Fibroblast of upper back skin (primary cell): ENCODE measurements at places on chromosomes 5 and 9.

DNA sequence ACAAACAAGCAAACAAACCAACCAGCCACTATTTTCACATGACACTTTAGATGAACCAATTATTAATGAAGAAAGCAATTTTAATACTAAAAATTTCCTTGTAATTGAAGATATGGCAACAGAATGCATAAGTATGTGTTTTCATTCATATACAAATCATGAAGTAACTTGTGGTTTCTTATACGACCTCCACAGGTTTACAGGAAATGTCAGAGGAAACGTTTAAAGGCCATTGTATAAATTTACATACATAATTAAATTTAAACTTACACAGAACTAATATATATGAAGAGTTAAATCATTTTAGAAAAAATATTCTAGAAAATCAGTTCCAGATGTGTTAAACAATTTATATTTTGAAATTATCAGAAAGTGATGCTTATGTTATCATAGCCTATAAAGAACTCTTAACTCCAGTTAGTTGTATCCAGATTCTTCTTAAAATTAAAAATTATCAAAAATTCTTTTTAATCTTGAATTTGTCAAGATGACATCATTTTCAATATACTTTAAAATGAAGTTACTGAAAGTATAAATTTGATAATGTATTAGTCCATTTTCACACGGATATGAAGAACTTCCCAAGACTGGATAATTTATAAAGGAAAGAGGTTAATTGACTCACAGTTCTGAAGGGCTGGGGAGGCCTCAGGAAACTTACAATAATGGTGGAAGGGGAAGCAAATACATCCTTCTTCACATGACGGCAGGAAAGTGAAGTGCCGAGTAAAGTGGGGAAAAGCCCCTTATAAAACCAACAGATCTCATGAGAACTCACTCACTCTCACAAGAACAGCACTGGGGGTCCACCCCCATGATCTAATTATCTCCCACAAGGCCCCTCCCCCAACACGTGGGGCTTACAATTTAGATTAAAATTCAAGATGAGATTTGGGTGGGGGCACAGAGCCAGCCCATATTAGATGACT, 192.0 kb downstream of the PIK3R1 start:
- DNase-seq, result no peak

- DNase-seq, result peak; percentile 10
Measured at GRCh38 chr9:5364294-5365024, 24.8 kb upstream of the RLN1 start.

DNA sequence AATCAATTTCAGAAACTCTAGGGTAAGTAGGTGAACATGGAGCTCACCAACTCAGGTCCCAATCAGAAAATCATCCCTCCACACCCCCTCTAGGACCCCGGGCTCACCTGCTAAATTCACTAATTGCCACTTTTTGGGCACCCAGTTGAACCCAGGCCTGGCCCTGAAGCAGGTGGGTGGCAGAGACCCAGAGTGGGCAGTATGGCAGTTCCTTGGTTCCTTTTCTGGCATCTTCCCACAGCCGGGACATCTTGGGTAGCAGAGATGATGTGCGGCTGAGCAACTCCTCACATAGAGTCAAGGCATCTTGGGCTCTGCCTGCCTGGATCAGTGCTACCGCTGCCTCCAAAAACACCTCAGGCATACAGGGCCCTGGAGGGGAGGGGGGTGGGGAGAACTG, 2.9 kb upstream of the VCP start:
- no peak for DNase-seq

DNA sequence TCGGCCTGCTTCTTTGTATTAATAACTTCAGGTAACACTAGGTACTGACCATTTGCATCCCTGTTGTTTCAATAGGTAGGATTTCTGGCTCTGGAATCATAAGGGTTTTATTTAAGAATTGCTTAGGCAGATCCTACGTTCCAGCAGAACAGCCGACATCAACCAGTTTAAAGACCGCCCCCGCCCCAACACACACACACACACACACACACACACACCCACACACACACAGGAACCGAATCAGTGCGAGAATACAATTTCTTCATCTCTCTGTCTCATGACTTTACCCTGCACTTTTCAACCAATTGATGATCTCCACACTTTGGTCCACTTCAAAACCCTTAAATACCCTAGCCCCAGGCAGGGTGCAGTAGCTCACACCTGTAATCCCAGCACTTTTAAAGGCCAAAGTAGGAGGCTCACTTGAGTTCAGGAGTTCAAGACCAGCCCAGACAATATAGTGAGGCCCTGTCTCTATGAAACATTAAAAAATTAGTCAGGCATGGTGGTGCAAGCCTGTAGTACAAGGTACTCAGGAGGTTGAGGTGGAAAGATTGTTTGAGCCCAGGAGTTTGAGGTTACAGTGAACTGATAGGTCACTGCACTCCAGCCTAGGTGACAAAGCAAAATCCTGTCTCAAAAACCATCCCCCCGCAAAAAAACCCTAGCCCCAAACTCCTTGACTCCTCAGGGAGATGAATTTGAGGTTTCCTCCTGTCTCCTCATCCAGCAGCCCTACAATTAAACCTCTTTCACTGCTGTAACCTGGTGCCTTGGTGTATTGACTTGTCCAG, 2.7 kb upstream of the MTMR12 start:
- DNase-seq, result no peak

- no peak for DNase-seq
Measured at GRCh38 chr5:168446983-168447619, 39.2 kb upstream of the RARS1 start.

GRCh38 chr9:88092797-88093331, 45.4 kb downstream of the SPATA31C2 start:
- peak; percentile 17 for DNase-seq

DNA sequence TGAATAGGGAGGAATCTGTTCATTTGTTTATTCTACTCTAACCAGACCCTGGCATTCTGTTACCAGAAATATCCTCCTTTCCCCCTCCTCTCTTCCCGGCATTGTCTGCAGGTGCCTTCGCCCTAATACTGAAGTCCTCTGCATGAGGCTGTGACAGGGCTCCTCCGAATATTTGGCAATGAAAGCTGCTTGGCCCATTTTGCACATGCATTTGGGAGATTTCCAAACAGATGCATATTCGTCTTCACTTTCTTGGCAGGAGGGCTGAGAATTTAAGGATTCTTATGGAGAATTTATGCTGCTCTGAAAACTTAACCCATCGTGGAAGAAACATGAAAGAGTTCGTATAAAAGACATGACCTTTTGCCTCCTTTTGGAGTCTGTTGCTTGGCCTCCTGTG, 484.0 kb downstream of the ZNF608 start:
- DNase-seq, result peak; percentile 49

DNA sequence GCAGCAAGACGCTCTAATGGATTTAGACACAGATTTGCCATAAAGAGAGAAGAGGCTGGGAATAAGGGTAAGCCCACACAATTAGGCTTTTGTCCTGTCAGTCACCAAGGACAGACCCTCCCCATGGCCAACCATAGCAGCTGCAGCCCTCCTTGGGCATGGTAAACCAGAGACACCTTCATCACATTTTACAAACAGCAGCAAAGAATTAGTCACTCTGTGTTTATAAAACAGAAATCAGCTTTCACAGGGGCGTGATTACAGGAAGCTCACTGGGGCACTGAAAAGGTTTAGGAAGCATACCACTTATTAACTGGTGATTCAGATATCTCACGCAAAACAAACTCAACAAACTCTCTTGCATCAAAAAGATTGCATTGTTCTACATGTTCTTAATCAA, 37.3 kb upstream of the ZNF622 start:
- no peak for DNase-seq

- DNase-seq, result peak; percentile 53
Measured at GRCh38 chr5:172454358-172455086, at the start of gene SH3PXD2B. Gene SH3PXD2B (minus strand): TSS chr5:172454525. CDS start chr5:172454352, 173 bp downstream.

DNA sequence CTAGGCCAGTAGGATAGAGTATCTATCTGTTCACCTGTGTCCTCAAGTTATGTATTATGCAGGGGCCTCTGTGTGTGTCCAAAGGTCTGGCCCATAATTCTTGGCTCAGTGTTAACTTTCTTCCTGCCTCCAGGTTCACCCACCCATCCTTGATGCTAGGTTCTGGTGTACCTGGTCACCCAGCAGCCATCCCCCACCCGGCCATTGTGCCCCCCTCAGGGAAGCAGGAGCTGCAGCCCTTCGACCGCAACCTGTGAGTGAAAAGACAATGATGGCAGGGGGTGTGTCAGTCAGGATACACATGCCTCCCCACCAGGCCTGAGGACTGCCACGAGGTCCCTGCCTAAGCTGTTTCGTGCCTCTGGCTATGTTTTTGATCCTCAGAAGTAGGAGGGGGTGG, 27.6 kb downstream of the TCF7 start:
- no peak for DNase-seq

- DNase-seq, result no peak
Measured at GRCh38 chr5:68452286-68452685, 236.7 kb downstream of the PIK3R1 start.

- no peak for DNase-seq
Measured at GRCh38 chr9:33695299-33695698, 100.1 kb upstream of the PRSS3 start.

DNA sequence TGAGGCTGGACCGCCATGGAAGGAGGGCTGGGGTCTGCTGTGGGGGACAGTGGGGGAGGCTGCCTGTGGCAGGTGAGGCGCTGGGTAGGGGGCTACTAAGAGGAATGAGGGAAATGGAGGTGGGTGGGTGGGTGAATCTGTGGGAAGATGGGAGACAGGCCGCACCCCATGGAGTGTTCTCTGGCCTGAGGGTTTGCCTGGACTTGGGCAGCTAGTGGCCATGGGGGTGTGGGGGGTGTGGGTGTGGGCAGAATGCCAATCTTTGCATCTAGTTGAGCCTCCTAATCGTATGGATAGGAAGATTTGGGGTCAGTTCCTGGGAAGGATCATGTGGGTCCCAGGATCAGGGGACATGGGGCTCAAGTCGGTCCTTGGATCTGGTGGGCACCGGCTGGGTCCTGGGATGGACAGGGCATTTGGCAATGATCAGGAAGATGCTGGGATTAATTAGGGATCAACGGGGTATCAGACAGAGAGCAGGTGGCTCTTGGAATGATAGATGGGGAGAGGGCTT, 518 bp downstream of the ZDHHC12 start:
- no peak for DNase-seq

DNA sequence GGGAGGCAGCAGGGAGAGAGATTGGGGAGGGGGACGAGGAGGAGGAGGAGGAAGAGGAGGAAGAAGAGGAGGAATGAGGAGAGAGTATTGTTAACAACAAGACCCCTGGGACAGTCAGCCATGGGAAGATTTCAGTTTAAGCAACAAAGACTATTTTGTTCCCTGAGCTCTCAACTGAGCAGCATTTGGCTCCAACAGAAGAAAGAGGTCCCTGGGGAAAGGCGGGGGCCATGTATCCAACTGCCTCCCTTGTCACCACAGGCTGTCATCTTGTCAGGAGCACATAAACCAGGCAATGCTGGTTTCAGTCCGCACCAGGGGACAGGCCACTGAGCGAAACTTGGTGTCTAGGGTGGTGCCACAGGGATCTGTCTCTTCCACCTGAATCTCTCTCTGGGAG, 316.1 kb downstream of the TLE1 start:
- DNase-seq, result no peak
